ENCODE measurements at places on chromosomes 12 and 14. TPM values are rescaled to one million over a fixed set of nuclear protein-coding genes. Genes with fewer than 3 reads are reported as not detected.

Gene IL23A
- total RNA-seq: not detected

Gene ZNF26
- 3.4 TPM for total RNA-seq

Gene KRT79
- total RNA-seq: not detected

Gene OVCH1
- total RNA-seq: not detected

Gene SOAT2
- 0.29 TPM for total RNA-seq

Gene TPPP2
- total RNA-seq: not detected

Gene ATF7IP
- 10.1 TPM for total RNA-seq

Gene SERPINA1
- total RNA-seq: 0.86 TPM

Gene ETFBKMT
- total RNA-seq: 2.6 TPM

Gene AMIGO2
- total RNA-seq: 1.4 TPM

Gene NXPH4
- 0.71 TPM for total RNA-seq

Gene TTC6
- not detected for total RNA-seq

Gene POTEM
- total RNA-seq: not detected

Gene TAS2R13
- total RNA-seq: not detected

Gene KRT4
- total RNA-seq: not detected

Gene FAM90A1
- total RNA-seq: under 0.01 TPM

Gene MUCL1
- not detected for total RNA-seq

Gene GALNT8
- not detected for total RNA-seq

Gene B4GALNT1
- total RNA-seq: 8.4 TPM

Gene CNTN1
- total RNA-seq: under 0.01 TPM
